Kasumi-1 (cell line): ENCODE measurements at places on chromosomes 3 and 15.

- no peak for DNase-seq
These were observed 216.8 kb downstream of the NR1D2 start for GRCh38 chr3:24161841-24162240.

- no peak for DNase-seq
These were observed 40.2 kb upstream of the ZBTB20 start for GRCh38 chr3:115187149-115187757.

- DNase-seq = no peak
These were observed 69.1 kb upstream of the CACNA2D3 start for GRCh38 chr3:54053211-54053610.

GRCh38 chr3:33360136-33360825 lies 79.9 kb downstream of the UBP1 start:
- DNase-seq = no peak

- no peak for DNase-seq
These were observed 13.5 kb downstream of the PPM1M start for GRCh38 chr3:52259035-52259434.

GRCh38 chr15:95944193-95944592 lies 386.3 kb upstream of the NR2F2 start:
- no peak for DNase-seq

GRCh38 chr3:58588030-58588614 lies 10.9 kb upstream of the FAM107A start:
- DNase-seq = no peak

DNA sequence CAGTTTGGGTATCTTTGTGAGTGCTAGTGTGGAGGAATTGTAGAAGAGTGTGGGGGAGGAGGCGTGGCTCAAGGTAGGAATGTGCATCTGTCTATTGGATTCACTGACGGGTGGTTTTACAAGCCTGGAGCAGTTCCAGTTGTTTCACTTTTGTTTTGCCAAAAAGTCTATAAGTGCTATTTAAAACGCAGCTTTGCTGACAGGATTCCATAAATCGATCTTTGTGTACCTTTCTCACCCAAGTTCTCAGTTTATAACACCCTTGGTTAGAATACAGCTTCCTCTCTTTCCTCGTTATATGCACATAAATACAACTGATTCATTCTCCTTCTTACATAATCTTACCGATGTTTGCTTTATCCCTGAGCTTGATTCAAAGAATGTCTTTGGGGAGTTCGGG lies 123.2 kb upstream of the UBE2E2 start:
- DNase-seq = no peak

DNA sequence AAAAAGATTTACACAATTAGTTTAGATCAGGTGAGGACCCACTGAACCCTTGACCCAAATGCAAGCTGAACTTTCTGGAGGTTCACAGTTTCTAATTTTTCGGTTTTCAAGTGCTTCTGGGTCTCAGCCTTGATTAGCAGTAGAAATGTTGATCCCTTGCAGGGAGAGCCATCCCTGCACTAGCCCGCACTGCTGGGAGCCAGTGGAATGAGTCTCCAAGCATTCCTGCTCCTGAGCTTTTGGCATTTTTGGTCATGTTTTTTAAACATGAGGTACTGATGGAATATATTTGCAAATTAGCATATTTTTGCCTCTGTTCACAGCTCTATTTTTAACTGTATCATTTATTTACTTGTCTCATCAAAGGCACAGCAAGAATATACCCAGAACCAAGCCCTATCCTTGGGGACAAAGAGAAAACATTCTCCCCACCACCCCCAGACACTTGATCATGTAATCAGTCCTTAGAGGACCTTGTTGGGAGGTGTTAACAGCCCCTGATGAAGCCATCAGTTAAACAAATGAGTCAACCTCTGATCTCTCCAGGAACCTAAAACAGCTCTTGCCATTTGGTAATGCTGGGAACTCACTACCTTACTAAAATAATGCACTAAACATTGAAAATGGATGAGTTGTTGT lies 119.0 kb upstream of the CTDSPL start:
- DNase-seq = no peak

GRCh38 chr3:111648991-111649579 lies 53.9 kb upstream of the ZBED2 start:
- no peak for DNase-seq

DNA sequence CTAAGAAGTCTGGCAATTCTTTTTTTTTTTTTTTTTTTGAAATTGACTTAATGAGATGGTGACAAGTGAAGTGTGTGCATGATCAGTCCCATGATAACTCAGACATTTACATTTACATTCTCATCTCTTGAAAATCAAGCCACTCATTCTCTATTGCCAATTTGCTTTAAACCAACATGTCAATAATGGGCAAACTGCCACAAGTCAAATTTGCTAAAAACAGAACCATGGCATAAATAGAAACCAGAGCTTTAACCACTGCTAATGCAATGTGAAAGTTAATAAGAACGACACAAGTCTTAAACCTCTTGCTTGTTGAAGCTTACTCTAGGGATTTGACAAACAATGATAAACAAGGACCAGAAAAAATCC lies 12.0 kb upstream of the COL8A1 start:
- no peak for DNase-seq

GRCh38 chr3:73470860-73471259 lies 153.9 kb downstream of the PDZRN3 start:
- DNase-seq = no peak

DNA sequence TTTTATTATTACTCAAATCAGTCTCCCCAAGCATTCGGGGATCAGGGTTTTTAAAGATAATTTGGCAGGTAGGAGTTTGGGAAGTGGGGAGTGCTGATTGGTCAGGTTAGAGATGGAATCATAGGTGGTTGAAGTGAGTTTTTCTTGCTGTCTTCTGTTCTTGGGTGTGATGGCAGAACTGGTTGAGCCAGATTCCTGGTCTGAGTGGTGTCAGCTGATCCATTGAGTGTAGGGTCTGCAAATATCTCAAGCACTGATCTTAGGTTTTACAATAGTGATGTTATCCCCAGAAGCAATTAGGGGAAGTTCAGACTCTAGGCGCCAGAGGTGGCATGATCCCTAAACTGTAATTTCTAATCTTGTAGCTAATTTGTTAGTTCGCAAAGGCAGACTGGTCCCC lies 20.6 kb upstream of the TRANK1 start:
- DNase-seq = peak; percentile 11

DNA sequence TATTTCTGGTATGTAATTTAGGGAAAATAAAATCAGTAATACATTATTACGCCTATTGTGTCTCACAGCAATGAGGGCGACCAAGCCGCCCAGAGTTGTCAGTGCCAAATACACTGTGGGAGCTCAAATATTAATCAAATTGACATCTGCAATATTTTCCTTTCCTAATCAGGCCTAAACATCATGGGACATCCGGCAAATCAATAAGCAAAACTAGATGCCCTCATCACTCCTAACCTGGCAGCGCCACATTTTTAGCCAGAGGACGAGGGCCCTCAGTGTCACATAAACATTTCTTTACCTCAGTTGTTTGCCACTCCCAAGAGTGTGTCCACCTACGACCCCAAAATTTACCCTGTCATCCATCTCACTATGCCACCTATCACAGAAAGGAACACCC lies 64.1 kb downstream of the WDR72 start:
- no peak for DNase-seq

GRCh38 chr3:32203854-32204253 lies 34.6 kb upstream of the CMTM8 start:
- no peak for DNase-seq

DNA sequence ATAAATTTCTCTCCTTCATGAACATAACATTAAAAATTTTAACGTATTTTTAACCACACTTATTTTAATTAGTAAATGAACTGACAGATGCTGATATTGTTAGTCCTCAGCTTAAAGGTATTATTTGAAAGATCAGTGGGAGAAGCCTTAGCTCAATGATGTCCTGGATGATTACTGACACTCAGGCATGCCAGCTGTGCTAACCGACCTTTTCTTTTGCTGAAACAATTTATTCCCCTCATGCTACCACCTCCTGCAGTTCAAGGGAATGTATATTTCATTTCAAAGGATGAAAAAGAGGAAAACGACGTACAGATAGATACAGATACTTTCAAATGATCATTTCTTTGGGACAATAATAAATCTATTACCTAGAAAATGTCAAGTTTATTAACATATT lies 620.8 kb downstream of the FGF12 start:
- DNase-seq = no peak

DNA sequence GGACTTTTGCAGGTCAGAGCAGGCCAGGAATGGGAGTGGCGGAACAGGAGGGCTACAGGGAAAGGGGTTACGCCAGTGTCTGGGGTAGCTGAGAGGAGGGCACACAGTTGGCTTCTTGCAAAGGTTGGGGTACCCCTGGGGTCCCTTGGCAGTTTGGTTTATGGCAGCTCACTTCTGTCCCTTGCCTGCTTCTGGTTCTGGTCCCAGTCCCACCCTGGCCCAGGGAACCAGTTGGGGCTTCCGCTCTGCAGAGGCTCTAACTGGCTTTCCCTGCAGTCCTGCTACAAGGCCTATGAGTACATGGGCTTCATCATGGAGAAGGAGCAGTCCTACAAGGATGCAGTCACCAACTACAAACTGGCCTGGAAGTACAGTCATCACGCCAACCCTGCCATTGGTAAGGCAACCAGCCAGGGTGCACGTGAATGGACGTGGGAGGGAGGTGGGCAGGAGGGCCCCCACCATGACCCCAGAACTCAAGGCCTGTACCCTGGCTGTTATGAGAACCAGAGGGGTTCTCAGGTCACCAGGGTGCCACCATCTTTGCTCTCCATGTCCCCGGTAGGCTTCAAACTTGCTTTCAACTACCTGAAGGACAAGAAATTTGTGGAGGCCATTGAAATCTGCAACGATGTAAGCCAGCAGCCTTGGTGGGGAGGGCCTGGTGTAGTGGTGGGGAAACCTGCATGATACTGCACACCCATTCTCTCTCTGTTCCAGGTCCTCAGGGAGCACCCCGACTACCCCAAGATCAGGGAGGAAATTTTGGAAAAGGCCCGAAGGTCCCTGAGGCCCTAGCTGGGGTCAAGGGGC lies 15.2 kb downstream of the CSRNP1 start:
- DNase-seq = no peak

GRCh38 chr3:194884649-194885315 lies 199.1 kb downstream of the FAM43A start:
- DNase-seq = no peak

- DNase-seq = no peak
These were observed 23.6 kb downstream of the ZNF592 start for GRCh38 chr15:84772031-84772430.
